ENCODE measurements at places on chromosomes 4 and X. TPM values are rescaled to one million over a fixed set of nuclear protein-coding genes. Genes with fewer than 3 reads are reported as not detected.

- no peak for DNase-seq
Measured at GRCh38 chr4:67810011-67810410, 55.8 kb upstream of the GNRHR start.

DNA sequence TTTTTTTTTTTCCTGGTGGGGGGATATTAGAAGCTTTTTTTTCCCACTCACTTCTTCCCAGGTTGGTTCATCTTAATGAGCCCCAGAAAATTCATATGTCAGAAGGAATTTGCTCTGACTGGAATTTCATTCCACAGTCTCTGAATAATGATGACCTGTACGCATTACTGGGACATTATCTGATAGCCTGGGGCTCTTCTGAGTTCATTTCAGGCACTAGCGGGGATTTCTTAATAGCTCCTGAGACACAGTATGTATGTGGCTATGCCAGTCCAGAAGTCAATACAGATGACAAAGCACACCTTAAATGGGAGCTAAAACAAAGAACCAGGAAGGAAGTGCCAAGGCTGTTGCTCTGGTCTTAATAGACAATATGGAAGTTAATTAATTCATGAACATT is 295.2 kb upstream of the IGFBP7 start:
- DNase-seq = peak; percentile 88

The TMEM31 gene
- polyA plus RNA-seq = not detected

- DNase-seq = no peak
Measured at GRCh38 chr4:73070074-73070390, 516 bp upstream of the COX18 start.

GRCh38 chr4:36328130-36328529 is 46.7 kb downstream of the DTHD1 start:
- DNase-seq = no peak

DNA sequence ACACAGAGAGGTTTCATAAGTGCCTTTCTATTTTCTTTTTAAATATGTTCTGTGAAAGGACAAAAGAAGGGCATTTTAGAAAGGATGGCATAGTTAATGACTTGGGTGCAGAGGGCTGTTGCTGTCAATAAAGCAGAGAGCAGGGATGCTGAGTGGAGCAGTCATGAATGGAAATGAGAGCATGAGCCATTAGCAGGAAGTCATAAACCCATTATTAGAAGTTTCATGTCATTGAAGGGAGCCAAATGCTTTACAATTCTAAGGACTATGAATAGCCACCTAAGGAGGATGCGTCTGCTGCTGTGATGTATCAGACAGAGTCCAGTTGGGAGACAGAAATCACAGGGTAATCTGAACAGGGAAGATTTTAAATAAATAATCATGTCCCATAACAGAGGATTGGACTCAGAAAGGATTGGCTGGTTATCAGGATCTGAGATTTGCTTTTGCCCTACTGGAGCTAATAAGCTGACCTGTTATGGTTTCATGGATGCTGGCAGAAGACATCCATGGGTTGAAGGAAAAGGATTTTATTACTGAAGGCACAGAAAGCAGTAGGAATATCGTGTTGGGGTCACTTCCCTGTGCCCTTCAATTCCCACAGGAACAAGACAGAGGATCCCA is 47.5 kb upstream of the WDR19 start:
- DNase-seq = no peak

DNA sequence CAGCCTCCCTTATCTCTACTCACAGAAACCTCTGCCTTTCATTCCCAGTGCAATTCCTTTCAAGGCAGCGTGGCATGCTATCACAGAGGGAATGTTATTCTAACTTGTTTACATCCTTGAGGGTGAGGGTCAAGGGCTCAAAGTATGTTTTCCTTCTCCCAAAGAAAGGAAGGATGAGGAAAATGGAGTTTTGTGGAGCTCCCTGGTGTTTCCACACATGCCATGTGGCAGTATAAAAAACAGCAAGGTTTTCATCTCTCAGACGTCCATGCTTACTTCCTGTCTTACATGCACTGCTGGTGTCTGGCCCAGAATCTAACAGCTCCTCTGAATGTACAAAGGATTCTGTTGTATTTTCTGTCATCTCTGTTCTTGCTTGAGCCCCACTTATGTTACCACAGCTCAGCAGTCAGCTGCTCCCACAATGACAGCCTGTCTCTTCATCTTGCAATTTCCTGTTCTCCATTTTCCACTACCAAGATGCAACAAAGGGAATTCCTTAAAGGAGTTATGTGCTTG is 128.0 kb downstream of the SNCA start:
- no peak for DNase-seq

DNA sequence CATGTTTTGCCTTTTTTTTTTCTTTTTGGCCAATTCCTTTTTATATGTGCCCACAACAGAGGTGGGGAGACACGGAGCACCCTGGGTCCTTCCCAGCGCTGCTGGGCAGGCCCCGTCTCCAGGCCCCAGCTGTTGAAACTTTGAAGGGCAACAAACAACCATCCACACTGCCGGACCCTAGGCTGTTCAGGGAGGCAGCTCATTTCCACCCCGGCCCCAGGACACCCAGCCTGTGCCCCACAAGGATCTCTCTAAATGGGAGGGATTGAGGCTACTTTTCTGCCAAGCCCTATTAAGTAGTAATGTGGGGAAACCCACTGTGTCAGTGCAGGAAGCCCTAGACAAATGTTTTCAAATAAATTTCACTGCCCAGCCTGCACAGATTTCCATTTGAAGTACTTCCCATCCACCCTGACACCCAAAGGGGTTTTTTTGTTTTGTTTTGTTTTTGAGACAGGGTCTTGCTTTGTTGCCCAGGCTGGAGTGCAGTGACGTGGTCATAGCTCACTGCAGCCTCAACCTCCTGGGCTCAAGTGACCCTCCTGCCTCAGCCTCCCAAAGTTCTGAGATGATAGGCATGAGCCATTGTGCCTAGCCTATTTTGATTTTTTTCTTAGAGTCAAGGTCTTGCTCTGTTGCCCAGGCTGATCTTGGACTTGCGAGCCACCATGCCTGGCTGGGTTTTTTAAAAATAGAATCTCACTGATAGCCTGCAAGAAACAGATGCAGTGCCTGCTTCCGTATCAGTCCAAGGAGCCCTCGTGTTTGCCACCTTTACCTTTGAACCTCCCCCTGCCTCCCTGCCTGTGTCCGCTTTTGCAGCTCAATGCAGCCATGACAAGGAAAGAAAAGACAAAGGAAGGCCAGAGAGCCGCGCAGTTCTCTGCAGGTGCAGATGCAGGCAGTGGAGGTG is 13.4 kb upstream of the CLCN4 start:
- no peak for DNase-seq

The CXCL11 gene
- polyA plus RNA-seq = 1.4 TPM

- peak; percentile 26 for DNase-seq
Measured at GRCh38 chrX:39859991-39860861, 237.5 kb downstream of the BCOR start.

DNA sequence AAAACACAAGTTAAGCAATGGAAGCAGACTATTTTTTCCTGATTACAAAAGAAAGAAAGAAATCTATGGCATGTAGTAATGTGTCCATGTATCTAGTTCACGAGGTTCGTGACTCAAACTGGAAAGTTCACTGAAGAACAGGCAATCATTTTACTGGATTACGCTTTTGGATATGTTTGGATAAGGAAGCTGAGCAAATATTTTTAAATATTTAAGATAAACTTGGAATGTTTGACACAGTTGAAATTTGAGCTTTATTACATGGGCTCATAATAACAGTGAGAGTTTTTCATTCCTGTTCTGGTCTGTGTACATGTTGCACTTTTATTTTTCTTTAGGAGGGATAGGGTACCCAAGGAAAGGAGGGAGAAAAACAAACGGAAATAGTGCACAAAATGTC is 244.2 kb upstream of the GK2 start:
- DNase-seq = no peak

The EDA2R gene
- polyA plus RNA-seq = 2.5 TPM

- DNase-seq = no peak
Measured at GRCh38 chr4:103197765-103198110, 405 bp downstream of the CENPE start.

- DNase-seq = no peak
Measured at GRCh38 chr4:156766846-156767245, 204.8 kb downstream of the PDGFC start.

DNA sequence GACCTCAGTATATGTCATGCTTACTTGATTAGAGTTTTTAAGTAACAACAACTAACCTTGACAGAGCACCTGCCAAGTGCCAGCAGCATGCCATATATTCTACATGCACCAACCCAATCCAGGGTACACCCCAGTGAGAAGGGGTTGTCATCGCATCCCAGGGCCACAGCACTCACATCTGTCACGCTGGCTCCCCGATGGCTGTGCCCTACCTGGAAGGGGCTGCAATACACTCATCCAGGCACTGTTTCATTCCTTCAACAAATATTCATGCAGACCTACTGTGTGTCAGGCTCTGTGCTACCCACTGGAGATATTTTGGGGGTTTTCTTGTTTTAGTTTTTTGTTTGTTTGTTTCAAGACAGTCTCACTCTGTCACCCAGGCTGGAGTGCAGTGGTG is 49.5 kb downstream of the PPP2R2C start:
- DNase-seq = no peak

DNA sequence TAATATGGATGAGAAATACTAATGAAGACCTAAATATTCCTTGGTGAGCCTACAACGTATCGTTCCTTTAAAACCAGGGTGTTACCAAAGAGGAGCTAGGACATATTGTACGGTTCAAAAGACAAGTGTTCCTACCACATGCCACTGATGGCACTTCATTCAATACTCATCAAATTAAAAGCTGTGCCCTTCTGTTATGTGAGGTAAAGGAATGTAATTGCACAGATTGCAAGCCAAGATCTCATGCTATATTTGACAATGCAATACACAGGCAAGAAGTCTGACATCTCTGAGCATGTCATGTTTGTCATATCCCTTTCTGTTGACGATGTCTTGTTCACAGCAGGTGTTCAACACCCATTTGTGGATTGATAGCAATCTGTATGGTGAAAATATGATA is 6.9 kb downstream of the FGF13 start:
- no peak for DNase-seq

- DNase-seq = no peak
Measured at GRCh38 chr4:34720571-34720970, 1523.7 kb downstream of the ARAP2 start.

DNA sequence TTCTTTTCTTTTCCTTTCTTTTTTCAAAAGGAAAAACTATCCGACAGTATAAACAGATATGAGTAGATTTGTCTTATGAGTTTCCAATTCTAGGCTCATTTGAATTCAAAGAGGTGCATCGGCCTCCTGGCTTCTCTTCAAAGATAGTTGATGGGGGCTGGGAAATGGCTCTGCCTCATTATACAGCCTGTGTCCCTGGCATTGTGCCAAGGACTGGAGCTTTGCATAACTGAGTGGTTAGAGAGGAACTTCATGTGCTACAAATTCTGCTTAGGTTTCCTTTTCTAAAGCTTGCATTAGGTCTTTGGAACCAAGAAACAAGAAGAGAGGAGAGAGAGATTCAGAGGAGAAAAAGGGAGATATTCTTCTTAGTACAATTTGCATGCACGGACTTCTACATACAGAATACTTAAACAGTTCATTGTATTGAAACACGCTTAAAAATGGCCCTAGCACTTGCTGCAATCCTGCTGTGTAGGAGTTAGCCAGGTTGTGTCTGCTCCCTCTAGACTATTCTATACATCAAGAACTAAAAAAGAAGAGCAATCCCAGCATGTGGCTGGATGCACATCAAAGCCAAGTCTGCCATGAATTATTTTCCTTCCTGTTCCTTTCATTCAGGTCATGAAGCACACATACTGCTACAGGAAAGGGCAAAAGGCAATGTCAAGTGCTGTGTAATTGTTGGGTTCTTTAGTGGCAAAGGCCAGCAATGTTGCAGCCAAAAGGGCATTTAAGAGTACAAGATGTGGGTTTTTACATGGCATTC is 70.9 kb downstream of the INTS12 start:
- DNase-seq = no peak

DNA sequence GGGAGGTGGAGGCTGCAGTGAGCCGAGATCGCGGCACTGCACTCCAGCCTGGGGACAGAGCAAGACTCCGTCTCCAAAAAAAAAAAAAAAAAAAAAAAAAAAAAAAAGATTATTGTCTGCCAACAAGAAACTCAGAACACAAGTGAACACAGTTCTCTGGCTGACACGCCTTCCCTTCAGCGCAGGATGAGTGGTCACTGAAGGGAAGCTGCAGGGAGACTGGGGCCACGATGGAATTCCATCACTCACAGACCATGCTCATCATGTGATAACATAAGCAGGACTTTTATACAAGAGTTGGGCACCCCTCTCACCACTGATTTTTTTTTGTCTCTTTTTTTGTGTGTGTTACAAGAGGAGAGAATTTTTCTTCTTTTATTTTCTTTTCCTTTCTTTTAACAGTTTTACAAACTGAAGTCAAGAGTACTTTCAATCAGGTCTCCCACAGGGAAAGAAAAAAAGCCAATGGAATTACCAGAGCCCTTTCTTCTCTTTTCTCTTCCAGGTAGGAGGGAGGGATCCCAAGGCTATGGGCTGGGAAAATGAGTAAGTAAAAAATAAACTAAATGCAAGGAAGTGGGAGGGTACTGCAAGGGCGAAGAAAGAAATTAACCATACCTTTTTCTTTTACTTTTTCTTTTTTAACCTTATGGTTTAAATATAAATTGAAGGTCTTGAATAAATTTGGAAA is 435.6 kb downstream of the GPM6A start:
- no peak for DNase-seq

- DNase-seq = no peak
Measured at GRCh38 chr4:186061921-186062320, 7.0 kb upstream of the TLR3 start.

The ARR3 gene
- not detected for polyA plus RNA-seq

The WNK3 gene
- 0.27 TPM for polyA plus RNA-seq

The BRS3 gene
- polyA plus RNA-seq = not detected

DNA sequence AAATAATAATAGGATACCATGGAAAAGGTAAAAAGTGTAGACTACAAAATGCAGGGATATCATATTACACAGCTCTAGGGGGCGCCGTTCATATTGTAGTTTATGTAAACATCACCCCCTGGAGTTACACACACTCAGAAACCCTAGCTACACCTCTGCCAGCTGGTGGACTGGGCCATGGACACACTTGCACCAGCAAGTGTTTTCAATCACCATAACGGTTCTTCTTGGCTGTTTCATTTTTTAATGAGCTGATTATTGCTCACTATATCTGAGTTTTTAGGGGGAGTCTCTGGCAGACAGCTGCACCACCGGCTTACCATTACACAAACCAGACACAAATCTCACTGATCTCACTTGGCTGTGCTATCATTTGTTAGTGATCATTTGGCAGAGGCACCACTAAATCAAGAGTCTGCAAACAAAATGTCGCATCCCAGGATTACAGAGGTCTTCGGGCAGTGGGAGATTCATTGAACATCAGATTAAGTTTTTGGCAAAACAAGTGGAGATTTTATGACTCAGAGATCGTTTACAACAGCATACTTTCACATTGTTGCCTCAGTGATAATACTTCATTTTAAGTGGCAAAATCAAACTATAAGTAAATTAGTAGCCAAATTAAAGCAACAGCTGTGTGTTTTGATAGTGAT is 185.7 kb downstream of the UNC5C start:
- no peak for DNase-seq

All from keratinocyte (primary cell).